ENCODE measurements at places on chromosomes 6 and 20.

GRCh38 chr6:41726876-41727275, 8.5 kb downstream of the TFEB start:
- DNase-seq: no peak

DNA sequence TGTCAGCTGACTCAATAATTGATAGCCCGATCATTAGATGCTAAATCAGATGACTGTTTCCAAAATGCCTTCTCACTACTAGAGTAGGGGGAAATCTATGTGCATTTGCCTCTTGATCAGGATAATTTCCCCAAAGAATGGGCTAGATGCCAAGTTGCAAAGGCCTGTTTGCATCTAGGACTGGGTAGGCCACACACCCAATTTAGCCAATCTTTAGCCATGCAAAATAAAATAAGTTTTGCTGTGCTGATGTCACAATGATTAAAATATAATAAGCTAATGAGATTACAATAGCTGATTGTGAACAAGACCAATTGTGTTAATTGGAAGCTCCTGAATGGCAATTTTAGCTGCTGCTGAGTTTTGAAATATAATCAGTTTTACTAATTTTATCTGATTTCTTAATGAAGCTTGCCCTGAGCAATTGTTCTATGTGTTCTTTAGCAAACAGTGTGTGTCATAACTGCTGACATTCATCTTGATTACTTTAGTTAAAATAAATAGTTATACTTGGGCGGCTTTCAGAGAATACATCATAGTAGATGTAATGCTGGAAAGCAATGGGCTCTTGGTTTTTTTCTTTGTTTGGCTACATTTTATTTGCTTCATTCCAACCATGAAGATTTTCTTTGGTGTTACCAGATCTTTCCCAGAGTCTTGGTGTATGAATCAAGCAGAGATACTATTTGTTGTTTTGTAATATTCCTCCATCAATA, 973.2 kb upstream of the SLC35B3 start:
- no peak for DNase-seq

DNA sequence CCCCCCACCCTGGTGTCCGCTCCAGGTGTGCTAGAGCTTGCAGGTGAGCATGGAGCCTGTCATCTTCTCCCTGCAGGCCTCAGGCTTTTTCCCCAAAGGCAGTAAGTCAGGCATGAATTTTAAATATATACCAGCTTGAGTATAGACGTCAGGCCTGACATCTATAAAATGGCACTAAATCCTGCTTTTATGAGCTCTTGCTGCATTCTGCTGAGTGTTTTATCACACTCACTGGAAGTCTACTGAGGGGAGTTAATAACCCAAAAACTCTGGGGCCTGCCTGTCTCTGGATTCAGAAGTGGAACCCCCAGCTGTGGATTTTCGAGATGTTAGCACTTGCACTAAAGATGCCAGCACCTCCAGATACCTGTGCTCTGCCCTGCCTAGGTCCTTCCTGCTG, 133.4 kb upstream of the TOP1 start:
- no peak for DNase-seq

DNA sequence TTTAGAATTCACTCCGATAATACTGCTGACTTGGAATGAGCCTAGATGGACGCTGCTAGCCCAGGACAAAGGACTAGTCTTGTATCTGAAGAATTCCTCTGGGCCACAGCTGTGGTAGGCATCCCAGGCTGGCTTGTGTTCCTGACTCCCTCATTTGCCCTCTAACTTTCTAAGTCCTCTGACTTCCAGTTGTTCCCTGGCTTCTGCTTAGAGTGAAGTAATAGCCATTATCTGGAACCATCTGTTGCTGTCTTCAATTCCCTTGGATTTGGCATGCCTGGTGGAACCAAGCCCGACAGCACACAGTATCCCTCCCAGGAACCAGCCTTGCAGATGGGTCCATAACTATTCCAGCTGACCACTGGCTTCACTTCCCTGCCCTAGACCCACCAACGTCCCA, 376.0 kb downstream of the SYNE1 start:
- no peak for DNase-seq

DNA sequence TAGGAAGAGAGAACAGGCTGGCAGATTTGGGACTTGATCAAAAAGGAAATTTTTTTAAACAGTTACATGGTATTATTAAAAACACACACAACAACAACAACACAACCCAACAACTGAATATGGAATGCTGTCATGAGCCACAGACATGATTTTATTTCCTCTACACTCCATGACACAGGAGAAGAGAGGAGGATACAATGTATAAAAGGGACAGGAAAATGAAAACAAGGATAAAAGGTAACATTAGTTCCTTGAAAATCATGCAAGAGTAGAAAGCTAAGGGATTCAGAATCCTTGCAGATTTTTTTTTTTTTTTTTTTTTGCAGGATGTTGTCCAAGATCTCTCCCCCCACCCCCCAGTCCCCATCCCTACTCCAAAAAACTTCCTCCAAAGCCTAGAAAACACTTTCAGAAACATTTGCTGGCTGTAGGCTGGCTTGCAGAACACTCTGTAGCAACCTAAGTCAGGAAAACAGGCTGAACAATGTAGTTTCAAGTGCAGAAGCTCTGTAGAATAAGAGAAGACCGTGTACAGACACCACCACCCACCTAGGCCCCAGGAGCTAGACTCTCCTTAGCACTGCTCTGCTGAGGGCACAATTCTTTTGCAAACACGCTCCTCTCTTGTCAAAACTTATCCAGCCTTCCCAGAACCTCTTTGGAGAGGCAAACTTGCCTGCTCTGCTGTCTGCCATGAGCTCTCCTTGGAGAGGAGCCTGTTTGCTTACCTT, 845 bp downstream of the ZMYND8 start:
- DNase-seq: no peak

GRCh38 chr6:3884007-3884745, 35.0 kb downstream of the FAM50B start:
- DNase-seq: no peak

DNA sequence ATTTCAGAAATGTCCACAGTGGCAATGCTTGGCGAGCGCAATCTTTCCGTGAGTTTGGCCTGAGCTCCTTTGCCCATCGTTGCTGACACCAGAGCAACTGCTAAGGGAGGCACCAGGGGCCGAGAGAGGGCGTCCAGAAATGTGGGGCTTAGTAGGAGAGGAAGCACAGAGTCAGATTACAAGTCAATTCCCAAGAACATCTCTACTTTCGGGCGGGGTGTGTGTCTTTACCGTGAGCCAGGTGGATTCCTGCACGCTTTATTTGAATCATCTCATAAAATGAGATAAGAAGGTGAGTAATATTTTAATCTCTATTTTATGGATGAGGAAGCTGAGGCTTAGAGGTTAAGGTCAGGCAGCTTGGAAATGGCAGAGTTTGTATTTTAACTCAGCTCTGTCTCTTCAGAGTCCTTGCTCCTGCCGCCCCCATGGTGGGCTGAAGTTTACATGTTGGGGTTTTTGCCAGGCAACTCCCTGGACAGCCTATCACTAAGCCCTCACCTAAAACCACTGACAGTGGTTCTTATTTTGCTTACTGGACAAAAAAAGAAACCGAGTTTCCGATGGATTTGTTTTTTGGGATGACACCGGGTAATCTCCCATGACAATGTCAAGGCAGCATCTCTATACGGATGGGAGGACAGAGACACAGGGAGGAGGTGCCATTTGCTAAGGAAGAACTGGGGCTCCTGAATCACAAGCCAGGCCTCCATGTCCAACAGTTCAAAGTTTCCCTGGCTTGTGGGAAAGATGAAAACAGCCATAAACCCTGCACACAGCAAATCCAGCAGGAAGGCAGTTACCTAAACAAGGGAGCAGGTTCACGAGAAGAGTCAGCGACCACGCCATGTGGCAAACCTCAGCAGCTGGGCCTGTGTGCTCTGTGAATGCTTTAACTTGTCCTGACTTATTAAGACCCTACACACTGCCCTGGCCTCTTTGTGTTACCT, 112.6 kb upstream of the SLC24A3 start:
- no peak for DNase-seq

DNA sequence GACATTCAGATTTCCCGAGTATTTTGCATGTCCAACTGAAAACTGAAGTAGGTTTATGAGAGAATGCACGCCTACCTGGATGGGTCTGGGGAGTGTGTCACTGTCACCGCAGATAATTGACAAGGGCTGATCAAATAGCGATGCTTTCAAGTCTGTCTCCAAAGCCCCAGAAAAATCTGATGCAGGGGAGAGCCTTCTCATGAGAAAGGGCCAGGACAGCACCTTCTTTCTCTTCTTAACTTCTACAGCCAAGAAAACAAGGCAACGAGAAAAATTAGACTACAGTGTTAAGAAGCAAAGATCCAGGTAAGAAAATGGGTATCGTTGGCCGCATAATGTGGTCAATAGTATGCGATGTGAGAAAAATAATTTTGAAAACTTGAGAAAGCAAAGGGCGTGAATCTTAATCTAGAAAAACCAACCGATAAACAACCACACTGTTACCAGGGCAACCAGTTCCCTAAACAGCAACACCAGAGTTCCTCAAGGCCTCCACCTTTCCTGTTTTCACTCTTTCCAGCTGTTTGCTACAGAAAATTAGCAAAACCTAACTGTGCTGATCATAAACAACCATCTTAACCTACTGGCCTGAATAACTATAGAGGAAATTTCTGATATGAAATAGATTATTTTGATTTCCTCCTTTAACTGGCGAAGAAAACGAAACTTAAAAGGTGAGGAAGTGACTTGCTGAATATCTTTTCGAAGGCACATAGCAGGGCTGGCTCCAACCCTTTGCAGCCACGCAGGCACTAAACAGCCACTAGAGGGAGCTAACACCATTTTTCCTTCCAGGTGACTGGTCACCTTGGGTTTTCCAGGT, 2.6 kb downstream of the TAGAP start:
- DNase-seq: peak; percentile 87

GRCh38 chr6:19538096-19538495, 299.1 kb upstream of the ID4 start:
- DNase-seq: no peak

- no peak for DNase-seq
Measured at GRCh38 chr6:90219209-90219985, 77.2 kb downstream of the BACH2 start.

- DNase-seq: no peak
Measured at GRCh38 chr6:117072134-117072533, 193.2 kb upstream of the VGLL2 start.
